ENCODE measurements at places on chromosomes 12 and 14.

DNA sequence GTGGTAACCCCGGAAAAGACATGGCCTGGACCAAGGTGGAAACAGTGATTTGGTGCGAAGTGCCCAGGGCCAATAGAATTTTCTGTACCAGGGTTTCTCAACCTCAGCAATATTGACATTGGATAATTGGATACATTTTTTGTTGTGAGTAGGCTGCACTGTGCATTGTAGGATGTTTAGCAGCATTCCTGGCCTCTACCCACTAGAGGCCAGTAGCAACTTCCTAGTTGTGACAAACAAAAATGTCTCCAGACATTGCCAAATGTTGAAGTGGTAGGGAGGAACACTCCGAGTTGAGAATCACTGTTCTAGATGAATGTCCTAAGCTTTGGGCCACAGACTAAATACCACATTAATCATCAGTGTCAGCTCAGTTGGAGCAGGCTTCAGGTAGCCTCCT, 6.2 kb upstream of the CGRRF1 start:
- peak; percentile 30 for DNase-seq

DNA sequence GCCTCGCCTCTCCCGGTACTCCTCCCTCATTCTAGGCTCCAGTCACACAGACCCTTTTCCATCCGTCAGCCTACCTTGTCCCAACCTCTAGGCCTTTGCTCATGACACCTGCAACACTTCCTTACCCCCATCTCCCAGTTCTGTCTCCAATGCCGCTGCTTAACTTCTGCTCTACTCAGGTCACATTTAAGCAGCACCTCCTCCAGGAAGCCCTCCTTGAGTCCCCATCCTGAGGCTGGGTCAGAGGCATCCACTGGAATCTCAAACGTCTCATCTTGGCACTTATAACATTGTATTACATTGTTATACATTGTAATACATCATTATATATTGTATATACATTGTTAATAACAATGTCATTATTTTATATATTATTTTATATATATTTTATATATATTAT, 32.8 kb downstream of the RASAL1 start:
- no peak for DNase-seq

- DNase-seq = no peak
Measured at GRCh38 chr12:94123127-94123526, 25.2 kb upstream of the PLXNC1 start.

GRCh38 chr14:23173031-23173430, 10.4 kb downstream of the SLC7A8 start:
- no peak for DNase-seq

- DNase-seq = peak; percentile 14
Measured at GRCh38 chr14:29925736-29926135, 1.9 kb downstream of the PRKD1 start.

- peak; percentile 60 for DNase-seq
Measured at GRCh38 chr14:103141117-103141796, 18.0 kb downstream of the TNFAIP2 start.

DNA sequence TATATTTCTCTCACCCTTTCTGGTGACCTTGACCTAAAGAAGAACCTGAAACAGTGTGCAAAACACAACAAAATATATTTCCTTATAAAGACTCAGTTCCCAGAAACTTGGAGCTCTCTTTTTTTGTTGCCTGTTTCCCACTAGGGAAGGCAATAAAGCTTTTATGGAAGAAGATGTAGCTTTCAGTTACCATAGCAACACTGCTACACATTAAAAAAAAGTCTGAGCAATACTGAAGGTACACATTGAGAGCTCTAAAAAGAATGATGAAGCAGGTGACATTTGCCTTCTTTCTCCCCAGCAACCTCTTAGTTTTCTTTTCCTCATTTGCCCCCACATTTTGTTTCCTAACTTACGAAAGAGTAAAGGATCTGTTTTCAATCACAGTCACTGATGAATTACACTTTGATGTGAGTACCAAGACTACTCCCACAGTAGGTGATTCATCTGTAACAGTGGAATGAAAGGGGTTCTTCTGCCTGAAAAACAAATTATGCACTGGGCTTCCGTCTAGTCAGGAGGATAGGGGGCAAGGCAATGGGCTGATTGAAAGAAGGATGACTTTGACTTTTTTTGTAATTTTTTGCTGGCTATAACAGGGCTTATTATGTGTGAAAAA, 1.1 kb upstream of the CATSPERB start:
- DNase-seq = peak; percentile 26

DNA sequence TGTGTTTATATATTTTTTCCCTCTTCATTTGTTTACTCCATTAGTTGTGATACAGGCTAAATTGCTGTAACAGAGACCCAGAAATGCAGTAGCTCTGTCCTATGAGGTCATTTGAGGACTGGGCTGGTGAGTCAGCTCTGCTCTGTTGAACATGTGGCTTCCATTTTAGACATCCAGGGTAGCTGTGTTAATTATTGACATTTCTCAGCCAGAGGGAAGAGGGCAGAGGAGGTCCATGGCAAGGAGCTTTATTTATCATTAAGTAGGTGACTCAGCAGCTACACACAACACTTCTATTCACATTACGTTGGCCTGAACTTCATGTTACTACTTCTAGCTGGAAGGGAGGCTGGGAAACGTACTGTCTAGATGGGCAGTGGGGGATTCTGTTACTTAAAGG, 85.4 kb downstream of the PTCSC3 start:
- DNase-seq = peak; percentile 85

- no peak for DNase-seq
Measured at GRCh38 chr12:116263844-116264243, 13.6 kb downstream of the MED13L start.

DNA sequence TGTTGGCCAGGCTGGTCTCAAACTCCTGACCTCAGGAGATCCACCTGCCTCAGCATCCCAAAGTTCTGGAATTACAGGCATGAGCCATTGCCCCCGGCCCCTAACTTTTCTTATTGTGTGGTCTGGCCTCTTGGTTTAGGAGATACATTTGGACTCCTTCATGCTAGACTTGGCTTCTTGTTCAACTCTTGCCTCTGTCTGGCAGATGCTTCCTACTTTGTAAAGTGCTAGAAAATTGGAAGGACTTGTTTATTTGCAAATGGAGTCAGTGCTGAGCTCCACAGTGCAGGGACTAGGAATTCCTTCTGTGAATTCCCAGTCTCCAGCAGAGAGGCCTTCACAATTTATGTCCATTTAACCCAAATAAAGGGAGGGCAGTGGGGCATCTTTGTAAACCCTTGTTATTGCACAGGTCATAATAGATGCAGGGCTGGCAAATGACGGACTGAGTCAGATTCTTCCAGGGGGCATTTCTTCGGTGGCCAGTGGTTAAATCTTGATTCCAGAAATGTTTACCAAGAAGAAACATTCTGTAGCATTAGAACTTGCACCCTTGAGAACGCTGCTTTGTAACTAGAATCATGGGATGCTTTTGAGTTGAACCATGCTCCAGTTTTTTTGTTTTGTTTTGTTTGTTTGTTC, 73.8 kb upstream of the TBX3 start:
- DNase-seq = no peak

DNA sequence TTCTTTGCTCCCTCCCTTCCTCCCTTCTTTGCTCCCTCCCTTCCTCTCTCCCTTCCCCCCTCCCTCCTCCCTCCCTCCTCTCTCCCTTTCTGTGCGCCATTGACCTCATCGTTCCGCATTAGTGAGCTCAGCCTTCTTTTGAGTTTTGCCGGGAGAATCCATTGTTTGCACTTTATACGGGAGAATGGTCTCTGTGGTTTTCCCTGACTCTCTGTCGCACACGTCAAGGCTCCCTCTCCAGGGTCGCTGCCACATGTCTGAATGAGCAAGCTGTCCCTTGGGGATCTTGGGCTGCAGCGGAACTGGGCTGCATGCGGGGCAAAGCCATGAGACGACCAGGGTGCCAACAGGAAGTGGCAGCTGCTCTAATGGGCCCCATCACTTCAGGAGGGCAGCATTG, 118.5 kb downstream of the GLT1D1 start:
- no peak for DNase-seq

- no peak for DNase-seq
Measured at GRCh38 chr12:90393089-90393488, 561.9 kb downstream of the CCER1 start.

DNA sequence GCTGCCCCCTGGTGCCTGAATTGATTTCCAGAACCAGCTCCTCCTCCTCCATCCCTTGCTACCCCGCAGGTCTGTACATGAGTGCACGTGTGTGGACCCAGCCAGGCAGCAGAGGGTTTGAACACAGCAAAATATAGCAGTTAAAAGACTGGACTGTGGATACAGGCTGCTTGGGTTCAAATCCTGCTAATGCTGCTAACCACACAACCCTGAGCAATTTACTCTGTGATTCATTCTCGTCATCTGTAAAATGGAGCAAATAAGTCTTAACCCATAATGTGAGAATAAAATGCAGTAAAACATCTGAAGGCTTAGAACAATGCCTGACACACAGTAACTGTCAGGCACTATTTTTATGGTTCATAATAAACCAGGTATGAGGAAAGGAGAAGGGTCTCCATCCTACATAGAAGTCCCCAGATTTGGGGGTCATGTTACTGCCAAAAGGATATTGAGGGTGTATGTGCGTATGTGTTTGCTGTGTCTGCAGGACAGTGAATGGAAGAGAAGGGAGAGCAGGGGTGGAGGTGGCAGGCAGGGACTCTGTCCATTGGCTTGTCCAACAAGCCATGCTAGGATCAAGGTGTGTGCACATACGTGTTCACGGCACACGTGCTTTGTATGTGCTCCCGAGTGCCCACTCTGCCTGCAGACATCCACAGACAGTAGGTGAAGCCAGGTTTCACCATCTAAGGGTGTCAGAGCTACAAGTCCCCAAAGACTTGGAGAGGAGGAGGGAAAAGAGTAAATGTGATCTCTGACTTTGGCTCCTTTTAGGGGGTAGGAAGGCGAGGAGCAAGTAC, 1.5 kb upstream of the STAT6 start:
- no peak for DNase-seq

DNA sequence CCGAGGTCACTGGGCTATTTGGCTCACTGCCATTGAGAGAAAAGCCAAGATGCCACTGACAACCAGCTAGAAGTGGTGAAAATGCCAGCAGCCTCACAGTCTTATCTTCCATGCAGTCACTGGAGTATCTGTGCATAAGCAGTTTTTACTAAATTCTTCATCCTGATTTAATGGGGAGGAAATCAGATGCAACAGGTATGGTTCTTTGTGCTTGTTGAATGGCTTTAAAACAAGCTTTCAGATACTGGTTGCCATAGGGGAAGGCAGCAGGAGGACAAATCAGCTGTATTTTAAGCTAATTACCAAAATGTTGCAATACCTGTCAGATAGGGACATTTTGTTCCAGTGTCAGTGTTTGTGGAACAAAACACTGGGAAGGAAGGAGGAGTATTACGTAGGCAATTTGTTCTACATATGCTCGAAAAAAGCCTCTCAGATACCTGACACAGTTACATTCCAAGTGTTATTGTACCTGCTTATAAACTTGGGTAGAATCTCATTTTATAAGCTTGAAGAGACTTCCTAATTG, 54.1 kb upstream of the ARHGAP5 start:
- DNase-seq = no peak

GRCh38 chr12:57996520-57996919, 55.2 kb downstream of the ATP23 start:
- no peak for DNase-seq

DNA sequence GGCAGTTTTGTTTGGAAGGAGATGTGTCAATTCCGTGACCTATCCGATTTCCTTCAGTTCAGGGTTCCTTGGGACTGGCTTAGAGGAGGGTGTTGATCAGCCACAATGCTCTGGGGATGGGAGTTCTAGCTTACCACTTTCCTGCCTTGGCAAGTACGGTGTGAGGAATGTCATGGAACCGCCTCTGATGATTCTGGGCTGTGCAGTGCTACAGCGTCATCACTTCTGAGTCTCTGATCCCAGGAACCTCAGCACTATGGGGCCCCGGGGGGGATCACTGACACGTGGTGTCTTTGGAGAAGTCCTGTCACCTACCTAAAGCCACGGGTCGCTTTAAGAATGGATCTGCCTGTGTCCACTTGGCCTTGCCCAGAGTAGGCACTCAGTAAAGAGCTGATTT, 271.5 kb upstream of the FKBP4 start:
- no peak for DNase-seq

DNA sequence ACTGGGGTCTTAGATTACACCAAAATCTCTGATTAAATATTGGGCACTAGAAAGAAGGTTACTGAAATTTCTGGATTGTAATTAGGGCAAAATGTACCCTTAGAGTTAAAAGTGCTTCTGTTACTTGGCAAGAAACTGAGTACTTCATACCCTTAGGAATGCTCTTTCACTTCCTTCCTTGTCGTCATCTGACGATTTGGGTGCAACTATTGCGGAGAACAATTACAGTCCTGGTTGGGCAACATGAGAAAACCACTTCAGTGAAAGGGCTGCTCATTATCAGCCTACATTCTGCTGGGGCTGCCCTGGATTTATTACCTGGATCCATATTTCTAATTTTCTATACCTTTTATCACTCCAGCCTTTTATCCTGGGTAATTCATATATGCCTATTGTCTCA, 348.5 kb upstream of the MDGA2 start:
- DNase-seq = no peak

DNA sequence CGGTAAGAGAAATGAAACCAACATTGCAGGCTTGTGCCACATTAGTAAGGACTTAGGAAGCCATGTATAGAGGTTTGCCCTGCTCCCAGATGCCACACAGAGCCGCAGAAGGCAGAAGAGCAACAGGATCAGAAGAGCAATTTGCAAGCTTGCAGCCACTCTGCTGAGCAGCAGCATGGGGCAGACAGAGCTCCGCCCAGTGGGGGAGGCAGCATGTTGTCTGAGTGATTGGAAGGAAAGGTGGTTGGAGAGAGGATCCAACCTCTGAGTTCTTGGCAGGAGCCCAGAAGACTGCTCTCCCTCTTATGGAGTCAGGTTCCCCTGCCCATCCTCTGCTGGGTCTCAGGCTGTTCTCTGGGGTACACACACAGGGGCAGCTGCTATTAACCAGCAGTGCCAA, 2.3 kb upstream of the KRT6A start:
- peak; percentile 27 for DNase-seq

DNA sequence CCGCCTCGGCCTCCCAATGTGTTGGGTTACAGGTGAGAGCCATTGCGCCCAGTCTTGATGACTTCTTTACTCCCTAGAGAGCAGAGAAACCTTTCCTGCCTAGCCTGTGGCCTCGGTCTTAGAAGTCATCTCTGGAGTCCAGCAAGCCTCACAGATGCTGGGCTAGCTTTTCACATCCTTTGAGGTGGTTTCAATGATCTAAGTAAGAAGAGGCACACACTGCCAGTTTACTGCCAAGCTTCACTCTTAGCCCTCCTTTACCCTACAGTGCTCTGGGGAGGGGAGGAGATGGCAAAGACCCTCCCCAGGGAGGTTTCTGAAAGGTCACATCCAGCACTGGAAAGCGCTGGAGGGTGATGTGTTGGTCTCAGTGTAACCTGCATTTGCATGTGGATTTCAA, 304.8 kb downstream of the PCNX1 start:
- no peak for DNase-seq

GRCh38 chr12:41362510-41362909, 174.4 kb downstream of the PDZRN4 start:
- no peak for DNase-seq

- DNase-seq = no peak
Measured at GRCh38 chr12:46629331-46630229, 196.2 kb downstream of the SLC38A4 start.

GRCh38 chr14:97978341-97978740, 1181.2 kb downstream of the VRK1 start:
- DNase-seq = peak; percentile 73

- no peak for DNase-seq
Measured at GRCh38 chr12:78191611-78192010, 360.9 kb downstream of the NAV3 start.

GRCh38 chr12:51323966-51324895, at the start of gene BIN2:
TSS of gene BIN2 (minus strand) at chr12:51324174. CDS start at chr12:51324102, 72 bp downstream.
- no peak for DNase-seq

GRCh38 chr12:13258197-13258596, 61.7 kb downstream of the EMP1 start:
- DNase-seq = no peak

GRCh38 chr12:125455556-125455955, 390.3 kb downstream of the AACS start:
- no peak for DNase-seq
